ENCODE measurements at places on chromosomes 5 and 9. TPM values are rescaled to one million over a fixed set of nuclear protein-coding genes. Genes with fewer than 3 reads are reported as not detected.

The MARCOL gene
- not detected for total RNA-seq

- DNase-seq = no peak
Measured at GRCh38 chr9:14989811-14990210, 79.6 kb upstream of the FREM1 start.

DNA sequence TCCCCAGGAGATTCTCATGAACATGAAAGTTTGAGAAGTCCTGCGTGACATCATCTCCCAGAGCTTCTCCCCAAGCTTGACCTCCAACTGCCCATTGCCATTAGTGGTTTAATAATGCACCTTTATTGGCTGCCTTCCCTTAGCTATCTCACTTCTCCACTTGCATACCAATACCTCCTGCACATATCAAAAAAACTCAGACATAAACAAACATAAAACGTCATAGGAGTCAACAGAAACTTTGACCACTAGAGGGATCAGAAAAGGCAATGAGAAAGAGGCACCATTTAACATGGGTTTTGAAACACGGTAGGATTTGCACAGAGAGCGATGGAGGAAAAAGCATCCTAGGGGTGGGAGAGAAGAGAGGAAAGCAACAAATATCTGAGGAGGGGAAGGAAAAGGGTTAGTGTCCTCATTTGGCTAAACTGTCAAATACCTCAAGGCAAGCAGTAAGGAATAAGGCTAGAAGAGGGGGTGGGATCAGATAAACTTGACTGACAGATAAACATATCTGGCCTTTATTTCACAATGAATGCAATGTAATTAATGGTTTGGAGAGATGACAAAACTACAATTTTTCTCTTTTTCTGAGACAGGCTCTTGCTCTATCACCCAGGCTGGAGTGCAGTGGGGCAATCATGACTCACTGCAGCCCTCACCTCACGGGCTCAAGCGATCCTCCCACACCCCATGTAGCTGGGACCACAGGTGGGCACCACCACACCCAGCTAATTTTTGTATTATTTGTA is 27.0 kb downstream of the GNAQ start:
- DNase-seq = no peak

- no peak for DNase-seq
Measured at GRCh38 chr9:127890053-127890452, 9.3 kb downstream of the ST6GALNAC6 start.

The SPINK4 gene
- not detected for total RNA-seq

The GAPT gene
- total RNA-seq = 0.22 TPM

The INIP gene
- 15.2 TPM for total RNA-seq

- DNase-seq = no peak
Measured at GRCh38 chr5:14168793-14169262, 25.7 kb downstream of the TRIO start.

- no peak for DNase-seq
Measured at GRCh38 chr9:113992994-113993393, 85.1 kb downstream of the AMBP start.

DNA sequence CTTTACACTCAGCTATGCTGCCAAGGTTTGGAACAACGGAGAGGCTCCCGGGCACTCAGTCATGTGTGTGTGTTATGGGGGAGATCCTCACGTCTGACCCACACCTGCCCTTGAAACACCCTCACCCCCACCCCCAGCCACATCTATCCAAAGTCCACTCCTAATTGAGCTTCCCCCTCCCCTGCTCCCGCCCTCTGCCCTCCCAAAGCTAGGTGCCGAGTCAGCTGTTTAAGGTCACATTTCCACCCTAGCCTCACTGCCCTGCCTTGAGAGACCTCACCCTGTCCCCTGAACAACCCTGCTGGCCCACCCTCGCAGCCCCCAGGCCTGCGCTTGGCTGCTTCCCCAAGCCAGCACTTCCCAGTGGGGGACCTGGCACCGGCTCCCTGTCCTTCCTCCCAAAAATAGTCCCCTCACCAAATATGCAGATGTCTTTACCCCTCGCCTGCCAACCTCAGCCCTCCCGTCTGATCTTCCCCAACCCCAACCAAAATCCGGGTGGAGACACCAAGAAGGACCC is 36.0 kb downstream of the GLDC start:
- no peak for DNase-seq

- no peak for DNase-seq
Measured at GRCh38 chr5:107012371-107012770, 658.4 kb downstream of the EFNA5 start.

GRCh38 chr9:86667307-86667706 is 280.0 kb downstream of the GAS1 start:
- DNase-seq = no peak

GRCh38 chr5:177089127-177089526 is 2.4 kb downstream of the FGFR4 start:
- peak; percentile 59 for DNase-seq

The GOLGA2 gene
- total RNA-seq = 86.9 TPM

GRCh38 chr9:112570671-112571167 is 84.1 kb downstream of the KIAA1958 start:
- DNase-seq = no peak

DNA sequence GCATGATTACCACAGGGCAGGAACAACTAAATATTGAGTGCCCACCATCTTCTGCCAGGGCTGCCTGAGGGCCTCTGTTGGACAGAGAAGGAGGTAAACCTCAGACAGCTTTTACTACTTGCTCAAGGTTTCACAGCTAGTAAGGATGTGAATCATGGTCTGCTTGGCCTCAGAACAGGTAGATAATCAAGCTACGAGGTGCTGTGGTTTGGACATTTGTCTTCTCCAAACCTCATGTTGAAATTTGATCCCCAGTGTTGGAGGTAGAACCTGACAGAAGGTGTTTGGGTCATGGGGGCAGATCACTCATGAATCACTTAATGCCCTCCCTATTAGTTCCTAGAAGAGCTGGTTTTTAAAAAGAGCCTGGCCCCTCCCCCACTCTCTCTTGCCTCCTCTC is 541.2 kb upstream of the TRPC7 start:
- no peak for DNase-seq

GRCh38 chr5:100780376-100780870 is 122.7 kb downstream of the ST8SIA4 start:
- no peak for DNase-seq

GRCh38 chr9:121026260-121026691 is 23.8 kb downstream of the C5 start:
- no peak for DNase-seq

All from left ventricle myocardium inferior (tissue), 1 donor.